Stimulated activated CD4-positive, alpha-beta T cell treated with anti-CD3 and anti-CD28 coated beads, Interleukin-12 subunit alpha, Interleukin-12 subunit beta, amount 100 ng/mL, for 24 hours (primary cell): ENCODE measurements at places on chromosomes 2 and 18.

GRCh38 chr2:227793148-227793712, 20.4 kb upstream of the CCL20 start:
- no peak for DNase-seq

DNA sequence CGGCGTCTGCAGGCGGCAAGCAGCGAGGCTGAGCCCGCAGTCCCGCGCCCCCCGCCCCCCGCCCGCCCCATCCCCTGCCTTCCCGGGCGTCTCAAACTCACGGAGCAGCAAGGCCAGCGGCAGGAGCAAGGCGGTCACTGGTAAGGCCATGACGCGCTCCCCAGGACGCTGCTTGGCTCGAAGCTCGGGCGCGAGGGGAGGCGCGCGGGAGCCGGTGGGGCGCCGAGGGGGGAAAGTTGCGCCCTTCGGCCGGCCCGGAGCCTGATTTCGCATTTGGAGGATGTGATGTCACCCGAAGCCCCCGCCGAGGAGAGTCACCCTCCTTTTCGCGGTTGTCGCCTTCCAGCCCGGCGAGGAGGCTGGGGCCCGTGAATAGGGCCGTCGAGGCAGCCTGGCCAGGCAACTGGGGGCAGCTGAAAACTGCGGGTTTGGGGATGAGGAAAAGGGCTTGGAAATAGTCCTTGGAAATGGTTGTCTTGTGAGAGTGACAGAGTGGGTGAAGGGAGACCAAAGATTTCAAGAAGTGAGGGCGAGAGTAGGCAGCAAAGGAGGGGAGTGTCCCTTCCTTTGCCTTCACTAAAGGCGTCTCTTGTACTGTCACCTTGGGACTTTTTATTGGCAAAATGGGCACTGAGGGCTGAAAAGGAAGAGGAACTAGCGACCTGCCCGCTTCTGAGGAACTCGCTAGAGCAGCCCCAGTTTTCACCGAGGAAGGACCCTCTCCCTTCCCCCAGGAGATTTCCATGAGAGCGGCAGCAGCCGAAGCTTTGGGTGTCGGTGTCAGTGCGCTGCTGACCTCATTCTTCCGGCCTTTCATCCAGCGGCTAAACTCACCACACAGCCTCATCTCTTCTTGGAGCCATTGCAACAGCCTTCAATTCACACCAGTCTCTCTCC, at the start of gene CD8A:
Gene CD8A (minus strand): TSS at position 238 of the 897 bp plus-strand sequence. CDS start 88 bp downstream, at position 150.
- DNase-seq: no peak

DNA sequence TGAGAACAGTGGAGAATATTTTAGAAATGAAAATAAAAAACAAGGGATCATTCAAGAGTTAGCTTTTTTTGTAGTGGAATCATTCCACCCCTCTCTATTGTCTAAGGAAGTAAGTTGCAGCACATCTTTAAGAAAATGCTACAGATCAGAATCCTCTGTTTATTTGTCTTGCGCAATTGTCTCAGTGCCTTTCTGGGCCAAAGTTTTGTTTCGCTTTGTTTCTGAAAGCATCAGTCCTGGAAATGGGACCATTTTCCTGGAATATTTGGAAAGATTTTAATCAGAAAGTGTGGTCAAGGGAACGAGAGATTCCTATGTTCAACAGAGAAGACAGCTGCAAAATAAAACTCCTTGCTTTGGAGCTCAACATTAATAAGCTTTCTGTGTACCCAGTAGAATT, 74.0 kb downstream of the NRXN1 start:
- no peak for DNase-seq

GRCh38 chr2:197216361-197216979, 94.1 kb downstream of the ANKRD44 start:
- no peak for DNase-seq

GRCh38 chr2:214310319-214310718, 100.5 kb upstream of the VWC2L start:
- DNase-seq: no peak

DNA sequence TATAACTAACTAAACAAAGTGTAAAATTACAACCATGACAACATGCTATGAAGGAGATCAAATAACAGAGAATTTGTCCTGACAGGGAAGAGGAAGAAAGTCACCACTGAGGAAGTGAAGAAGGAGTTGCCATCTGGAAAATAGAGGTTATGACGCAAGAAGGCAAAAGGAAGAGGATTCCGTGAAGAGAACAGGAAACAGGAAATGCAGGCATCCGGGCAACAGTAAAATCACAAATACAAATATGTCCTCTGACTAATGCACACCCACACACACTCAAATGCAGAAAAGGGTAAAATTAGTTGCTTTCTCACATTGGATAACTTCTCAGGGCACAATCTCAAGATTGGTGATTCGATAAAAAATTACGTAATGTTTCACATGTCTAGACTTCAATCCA, 278.4 kb downstream of the TMX3 start:
- DNase-seq: no peak

GRCh38 chr18:41982942-41983660, 28.1 kb downstream of the PIK3C3 start:
- DNase-seq: no peak

DNA sequence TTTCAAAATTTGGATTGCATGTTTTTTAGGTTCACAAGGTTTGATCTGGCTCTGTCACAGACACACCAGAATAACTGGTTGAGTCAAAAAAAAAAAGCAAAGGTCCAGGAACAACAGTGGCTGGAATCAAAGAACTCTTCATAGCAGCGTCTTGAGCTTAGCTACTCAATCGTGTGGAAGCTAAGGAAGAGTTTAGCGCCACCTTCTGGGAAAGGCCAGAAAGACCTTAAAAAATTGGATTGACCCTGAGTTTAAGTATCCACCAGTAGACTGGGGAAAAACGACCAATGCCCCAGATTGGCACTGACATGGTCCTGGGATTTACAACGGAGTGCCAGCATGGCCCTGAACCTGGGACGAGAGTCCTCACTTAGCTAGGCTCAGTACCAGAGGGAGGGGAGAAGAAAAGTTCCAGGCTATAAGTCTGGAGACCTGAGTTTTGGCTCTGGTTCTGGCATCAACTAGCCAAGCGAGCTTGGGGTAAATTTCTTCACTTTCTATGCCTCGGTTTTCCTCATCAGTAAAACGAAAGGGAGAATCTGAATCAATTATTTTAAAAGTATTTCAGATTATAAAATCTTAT, 71.1 kb upstream of the TFCP2L1 start:
- DNase-seq: no peak

DNA sequence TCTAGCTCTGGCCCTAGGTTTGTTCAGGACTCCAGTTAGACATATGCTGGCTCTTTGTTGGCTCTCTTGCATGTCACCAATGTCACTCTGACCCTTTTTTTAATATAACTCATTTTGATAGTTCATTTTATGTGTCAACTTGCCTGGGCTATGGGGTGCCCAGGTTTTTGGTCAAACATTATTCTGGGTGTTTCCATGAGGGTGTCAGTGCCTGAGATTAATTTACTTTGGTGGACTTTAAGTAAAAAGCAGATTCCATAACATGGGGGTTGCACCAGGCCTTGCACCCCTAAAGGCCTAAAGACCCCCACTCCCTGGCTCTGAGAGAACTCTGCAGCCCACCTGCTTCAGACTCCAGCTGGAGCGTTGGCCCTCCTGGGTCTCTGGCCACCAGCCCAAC, 48.1 kb upstream of the SNTG2 start:
- no peak for DNase-seq

DNA sequence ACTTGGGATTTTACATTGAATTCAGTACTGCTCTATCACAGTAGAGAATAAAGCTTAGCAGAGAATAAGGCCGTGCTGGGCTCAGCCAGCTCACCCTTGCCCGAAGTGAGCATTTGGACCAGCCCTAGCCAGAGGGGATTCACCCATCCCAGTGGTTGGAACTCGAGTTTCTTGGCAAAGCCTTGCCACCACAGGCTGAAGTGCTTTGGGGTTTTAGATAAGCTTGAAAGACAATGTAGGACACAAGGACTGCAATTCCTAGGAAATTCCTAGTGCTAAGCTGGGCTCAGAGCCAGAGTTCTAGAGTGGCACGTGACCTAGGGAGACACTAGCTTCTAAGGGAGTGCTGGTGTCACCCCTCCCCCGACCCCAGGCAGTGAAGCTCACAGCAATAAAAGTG, 28.0 kb downstream of the SERPINB11 start:
- no peak for DNase-seq

- DNase-seq: no peak
Measured at GRCh38 chr18:27724362-27724761, 452.6 kb downstream of the CDH2 start.

DNA sequence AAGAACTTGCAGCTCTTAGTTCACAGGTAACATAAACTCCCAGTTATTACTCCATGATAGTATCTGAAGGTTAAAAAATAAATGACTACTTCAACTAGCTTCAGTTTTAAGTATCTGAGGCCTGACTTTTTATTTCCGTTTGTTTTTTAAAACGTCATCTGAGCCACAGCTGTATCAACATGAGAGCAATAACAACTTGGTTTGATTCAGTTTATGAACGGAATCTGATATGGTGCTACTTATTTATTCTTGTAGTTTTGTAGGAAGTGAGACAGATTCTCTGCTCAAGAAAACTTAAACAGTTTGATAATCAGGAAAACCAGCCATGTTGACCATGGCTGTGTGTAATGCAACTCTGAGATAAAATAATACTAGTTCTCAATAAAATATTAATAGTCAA, 34.9 kb downstream of the NAB1 start:
- DNase-seq: no peak

DNA sequence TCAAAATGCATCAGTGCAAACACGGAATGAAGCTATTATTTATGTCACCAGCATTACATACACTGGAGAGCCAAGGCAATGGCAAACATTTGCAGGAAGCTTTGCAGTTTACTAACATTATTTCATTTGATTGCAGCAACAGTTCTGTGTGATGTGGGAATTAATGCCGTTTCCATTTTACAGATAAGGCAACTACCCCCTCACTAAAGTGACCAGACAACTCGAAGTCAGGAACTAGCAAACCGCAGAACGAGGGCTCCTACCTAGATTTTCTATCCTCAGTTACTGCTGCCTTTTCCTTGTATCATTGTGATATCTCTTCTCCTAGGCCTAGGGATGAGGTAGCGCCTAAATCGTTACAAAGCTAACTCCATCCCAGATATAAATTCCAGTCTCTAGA, 85.5 kb downstream of the COLEC12 start:
- no peak for DNase-seq

DNA sequence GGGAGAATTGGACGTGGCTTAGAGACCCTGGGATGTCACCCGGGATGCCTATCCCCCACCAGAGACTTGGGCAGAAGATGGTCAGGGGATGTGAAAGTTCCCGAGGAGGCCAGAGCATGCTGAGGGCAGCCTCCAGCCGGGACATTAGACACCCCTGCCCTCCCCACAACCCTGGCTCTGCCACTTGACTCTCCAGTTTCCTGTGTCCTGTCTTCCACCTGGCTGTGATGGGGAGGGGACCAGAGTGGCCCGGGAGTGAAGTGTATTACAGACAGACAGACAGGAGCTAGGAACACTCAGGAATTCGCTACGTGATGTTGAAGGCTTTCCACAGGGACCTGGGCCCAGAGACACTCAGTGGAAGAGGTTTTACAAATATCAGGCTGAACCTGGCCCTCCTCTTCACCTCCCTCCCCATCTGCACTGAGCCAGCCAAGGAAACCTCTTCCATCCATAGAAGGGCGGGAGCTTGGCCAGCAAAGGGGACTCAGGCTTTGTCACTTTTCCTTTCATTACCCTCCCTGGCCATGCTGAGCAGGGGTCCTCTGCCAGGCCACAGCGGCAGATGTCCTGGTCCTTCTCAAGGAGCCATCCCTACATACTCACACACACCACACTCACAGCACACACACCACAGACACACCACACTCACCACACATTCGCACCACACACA, 60.7 kb downstream of the SDC1 start:
- no peak for DNase-seq

DNA sequence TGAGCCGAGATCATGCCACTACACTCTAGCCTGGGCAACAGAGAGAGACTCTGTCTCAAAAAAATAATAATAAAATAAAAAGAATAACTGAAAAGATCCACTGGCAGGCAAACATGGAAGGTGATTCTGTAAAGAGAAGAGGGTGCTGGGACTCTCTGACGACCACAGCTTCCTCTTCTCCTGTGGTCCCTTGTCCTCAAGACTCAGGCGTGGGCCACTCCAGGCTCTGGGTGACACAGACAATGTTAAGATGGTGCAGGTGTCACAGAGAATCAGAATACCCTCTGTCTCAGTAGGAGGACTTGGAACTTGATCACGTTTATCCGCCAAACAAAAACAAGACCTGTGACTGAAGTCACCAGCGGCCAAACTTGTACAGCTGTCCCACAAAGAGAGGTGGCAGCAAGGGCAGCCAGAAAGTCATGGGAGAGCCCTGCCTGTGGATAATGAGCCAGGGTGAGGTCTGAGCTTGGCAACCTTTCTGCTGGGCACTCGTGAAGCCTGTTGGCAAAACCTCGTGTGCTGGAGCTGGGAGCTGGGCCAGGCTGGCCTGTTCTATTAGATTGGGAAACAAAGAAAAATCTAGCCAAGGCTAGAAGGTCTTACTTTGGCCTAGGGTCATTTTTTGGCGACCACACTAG, 76.4 kb upstream of the ITGA6 start:
- DNase-seq: no peak

DNA sequence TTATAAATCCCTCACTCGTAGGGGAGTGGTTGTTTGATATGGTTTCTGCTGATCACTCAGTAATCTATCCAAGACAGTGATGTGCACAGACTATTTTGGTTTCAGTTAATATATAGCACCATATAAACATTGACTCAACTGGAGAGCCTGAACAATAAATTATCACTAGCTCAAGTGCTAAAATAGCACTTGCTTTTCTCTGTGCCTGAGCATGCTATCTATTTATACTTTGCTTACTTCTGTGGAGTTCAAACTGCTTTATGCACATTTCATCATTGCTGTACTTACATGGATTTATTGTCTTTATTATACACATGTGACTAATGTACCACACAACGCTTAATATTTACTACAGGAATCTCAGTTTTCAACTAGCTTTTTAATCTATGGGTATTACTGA, 133.6 kb downstream of the BCL2 start:
- no peak for DNase-seq

DNA sequence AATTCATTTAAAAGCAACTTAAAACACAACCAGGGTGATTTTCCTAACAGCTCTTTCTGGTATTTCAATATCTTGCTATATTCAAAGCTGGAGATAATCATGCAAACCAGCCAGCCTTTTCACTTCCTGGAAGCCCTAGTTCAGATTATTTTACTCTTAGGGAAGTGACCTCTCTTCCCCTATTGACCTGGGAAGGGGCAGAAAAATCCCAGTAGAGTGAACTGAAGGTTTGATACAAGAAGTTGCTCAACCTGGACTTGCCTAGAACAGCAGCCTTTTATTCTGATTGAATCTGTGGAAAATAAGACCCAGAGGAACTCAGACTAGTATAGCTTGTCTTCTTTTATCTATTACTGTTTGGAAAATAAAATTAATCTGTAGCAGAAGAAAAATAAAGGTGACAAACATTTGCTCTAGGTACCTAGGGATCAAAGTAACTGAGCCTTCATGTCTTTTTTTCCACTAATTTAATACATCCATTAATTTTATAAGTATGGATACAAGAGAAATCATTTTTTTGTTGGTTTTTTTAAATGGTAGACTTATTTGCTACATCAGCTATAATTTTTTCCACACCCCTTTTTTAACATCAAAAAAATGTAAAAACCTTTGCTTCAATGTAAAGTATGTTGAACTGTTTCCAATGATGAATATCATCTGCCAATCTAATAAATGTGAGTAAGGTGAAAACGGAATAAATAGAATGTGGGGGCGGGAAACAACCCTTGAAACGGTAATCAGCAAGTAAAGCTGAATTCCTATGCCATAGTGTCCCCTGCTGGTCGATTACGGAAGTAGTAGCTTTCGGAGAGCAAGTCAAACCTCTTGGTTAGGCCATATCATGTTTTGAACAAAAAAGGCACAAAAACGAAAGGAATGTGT, 629.9 kb downstream of the NRXN1 start:
- peak; percentile 18 for DNase-seq

- no peak for DNase-seq
Measured at GRCh38 chr2:218851286-218851685, 8.3 kb upstream of the WNT6 start.

- no peak for DNase-seq
Measured at GRCh38 chr2:209471037-209471436, 47.2 kb downstream of the MAP2 start.
